ENCODE measurements at places on chromosomes 12 and 14.

DNA sequence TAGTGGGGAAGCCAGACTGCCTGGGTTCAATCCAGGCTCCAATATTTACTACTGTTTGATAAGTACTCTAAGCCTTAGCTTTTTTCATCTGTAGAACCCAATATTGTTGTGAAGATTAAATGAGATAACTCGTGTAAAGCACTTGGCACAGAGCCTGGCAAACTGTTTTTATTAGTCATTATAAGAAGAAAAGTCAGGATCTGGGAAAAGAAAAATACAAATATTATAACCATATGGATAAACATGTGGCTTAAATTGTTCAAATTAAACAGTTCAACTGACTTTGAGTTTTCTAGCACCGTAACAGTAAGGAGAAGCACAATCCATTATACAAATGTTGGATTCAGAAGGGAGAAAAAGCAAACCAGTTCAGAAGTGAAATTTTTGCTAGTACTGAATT lies 22.0 kb upstream of the CDK17 start:
- no peak for DNase-seq

DNA sequence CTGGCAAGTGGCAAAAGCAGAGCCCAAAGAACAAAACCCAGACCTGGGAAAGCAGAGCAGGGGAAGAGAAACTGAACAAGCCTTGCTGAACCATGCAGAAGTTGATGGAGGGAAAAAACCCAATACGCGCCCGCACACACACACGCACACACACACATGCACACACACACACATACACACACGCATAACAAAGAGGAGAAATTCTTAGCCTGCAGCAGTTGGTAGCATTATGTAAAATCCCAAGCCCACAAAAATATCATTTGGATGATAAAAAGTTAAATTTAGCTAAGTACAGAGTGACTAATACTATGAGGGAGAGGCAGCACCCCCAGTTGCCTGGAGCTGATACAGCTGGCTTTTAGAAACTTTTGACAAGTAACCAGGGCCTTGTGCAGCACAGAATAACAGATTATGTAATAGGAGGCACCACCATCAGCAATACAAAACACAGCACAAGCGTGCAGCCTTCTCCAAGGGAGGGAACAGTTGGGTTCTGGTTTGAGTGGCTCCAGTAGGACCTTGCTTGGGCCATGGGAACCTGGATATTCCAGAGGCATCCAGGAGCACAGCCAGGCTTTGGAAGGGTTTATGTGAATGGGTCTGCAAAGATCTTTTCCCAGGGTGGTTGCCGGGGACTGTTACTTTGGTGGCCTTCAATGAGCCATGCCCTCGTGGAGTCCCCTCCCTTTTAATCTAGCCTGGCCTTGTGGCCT lies 35.3 kb downstream of the PITPNM2 start:
- DNase-seq, result no peak

GRCh38 chr12:30988646-30989286 lies 62.2 kb downstream of the TSPAN11 start:
- DNase-seq, result no peak

GRCh38 chr14:82759656-82760055 lies 1226.0 kb upstream of the SEL1L start:
- DNase-seq, result no peak

DNA sequence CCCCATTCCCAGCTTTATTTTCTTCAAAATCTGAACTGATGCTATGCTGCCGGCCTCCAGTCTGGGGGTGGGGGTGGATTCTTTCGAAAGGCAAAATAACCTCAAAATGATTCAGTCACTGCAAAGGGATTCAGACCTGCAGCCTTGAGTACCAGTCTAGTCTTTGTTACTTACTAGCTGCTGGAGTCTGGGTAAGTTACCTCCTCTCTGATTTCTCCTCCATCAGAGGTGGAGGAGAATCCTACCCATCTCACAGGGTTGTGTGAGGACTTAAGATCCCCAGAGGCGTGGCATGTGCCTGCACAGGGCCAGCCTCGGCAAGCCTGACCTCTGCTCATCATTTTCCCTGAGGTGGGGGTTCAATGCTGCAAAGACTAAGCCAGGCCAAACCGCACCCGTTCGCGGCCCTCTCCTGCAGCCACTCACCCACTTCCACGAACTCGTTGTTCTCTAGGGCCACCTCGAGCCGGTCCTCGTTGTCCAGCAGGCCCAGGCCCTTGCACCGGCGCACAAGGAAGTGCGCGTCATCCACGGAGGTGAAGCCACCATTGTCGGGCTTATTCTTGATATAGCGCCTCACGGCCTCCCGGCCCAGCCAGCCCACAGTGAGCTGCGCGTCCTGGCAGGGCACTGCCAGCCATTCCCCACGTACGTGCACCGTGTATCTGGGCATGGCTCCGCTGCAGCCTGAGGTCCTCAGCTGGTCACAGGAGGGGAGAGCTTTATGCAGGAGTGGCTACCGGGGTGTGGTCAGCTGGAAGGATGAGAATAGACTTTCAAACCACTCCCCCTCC lies 709 bp downstream of the HAL start:
- DNase-seq, result no peak

- DNase-seq, result no peak
Measured at GRCh38 chr14:93716746-93717667, 71.3 kb downstream of the PRIMA1 start.

DNA sequence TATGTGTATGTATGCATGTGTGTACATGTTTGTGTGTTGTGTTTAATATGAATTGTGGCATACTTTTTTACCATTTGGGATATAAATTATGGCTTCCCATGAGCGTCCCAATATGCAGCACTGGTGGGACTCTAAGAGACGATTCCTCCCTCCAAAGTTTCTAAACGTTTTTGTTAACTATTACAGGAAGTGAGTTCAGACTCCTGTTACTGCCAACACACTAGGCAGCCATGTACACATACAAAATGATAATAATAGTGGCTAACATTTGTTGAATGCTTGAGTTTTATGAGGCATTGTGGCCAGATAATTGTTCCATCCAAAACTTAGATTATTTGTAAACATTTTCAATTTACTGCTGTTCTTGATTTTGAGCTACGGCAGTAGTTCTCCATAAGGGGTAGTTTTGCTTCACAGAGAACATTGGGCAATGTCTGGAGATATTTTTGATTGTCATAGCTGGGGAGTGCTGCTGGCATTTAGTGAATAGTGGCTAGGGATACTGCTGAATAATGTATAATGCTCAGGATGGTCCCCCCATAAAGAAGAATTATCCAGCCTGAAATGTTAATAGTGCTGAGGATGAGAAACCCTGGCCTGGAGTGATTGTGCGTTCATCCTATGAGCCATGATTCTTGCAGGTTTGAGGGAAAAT lies 45.1 kb downstream of the ARID2 start:
- no peak for DNase-seq

- no peak for DNase-seq
Measured at GRCh38 chr14:104680056-104680805, 9.2 kb upstream of the INF2 start.

DNA sequence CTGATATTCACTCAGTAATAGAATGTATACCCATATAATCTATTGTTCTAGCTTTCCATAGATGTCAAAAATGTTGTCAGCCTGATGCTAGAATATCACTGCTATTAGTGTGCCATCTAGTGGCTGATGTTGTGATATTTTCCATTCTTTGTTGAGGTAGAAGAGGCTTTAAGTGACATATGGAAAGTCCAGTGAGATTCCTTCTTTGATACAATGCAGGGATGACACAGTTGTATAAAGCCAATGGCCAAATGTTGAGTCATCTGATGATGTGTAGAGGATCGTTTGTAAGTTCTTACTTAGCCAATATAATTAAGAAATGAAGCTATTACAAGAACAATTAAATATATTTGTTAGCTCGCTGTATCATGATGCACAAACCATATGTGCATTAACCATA lies 58.1 kb upstream of the PCED1B start:
- no peak for DNase-seq

- DNase-seq, result no peak
Measured at GRCh38 chr12:57171668-57172067, 24.2 kb upstream of the LRP1-AS start.

- no peak for DNase-seq
Measured at GRCh38 chr12:102421802-102422583, 58.4 kb downstream of the IGF1 start.

GRCh38 chr14:22047115-22047514 lies 373.5 kb upstream of the OR4E1 start:
- DNase-seq, result peak; percentile 46

DNA sequence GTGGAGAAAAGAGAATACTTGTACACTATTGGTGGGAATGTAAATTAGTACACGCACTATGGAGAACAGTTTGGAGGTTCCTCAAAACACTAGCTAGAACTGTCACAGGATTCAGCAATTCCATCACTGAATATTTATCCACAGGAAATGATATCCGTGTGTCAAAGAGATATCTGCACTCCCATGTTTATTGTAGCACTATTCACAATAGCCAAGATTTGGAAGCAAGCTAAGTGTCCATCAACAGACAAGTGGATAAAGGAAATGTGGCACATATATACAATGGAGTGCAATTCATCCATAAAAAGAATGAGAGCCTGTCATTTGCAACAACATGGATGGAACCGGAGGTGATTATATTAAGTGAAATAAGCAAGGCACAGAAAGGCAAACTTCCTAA lies 428.5 kb downstream of the CCDC91 start:
- DNase-seq, result no peak

DNA sequence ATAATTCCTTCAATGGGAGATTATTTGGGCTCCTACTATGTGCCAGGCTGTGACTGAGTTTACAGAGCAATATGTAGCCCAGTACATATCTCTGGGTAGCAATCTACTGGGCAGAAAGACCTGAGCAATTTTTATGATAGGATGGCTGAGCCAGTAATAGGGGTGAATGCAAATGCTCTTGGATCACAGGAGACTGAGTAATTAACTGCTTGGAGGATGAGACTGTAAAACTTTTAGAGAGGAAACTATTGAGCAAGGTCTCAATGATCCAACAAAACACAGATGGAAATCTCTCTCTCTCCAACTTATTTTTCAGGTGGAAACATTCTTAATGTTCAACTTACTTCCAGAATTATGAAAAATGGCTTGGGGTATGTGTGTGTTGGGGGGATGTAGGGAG lies 402.2 kb downstream of the AEBP2 start:
- DNase-seq, result no peak

GRCh38 chr14:50320283-50320682 lies 8.2 kb downstream of the DMAC2L start:
- DNase-seq, result no peak

DNA sequence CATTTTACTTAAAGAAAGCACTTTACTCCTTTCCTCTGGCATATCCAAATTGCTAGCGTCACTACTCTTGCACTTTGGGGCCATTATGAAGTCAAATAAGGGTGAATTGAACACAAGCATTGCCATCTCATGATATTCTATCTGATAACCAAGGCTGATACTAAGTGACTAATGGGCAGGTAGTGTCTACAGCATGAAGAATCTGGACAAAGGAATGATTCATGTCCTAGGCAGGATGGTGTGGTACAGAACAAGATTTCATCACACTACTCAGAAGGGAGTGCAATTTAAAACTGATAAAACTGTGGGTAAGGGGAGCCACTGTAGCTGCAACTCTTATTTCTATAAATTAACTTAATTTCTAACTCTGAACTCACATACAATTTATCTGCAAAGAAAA lies 7.7 kb upstream of the SLC6A15 start:
- no peak for DNase-seq

GRCh38 chr12:40106202-40106533 lies 287 bp upstream of the SLC2A13 start:
- DNase-seq, result no peak

DNA sequence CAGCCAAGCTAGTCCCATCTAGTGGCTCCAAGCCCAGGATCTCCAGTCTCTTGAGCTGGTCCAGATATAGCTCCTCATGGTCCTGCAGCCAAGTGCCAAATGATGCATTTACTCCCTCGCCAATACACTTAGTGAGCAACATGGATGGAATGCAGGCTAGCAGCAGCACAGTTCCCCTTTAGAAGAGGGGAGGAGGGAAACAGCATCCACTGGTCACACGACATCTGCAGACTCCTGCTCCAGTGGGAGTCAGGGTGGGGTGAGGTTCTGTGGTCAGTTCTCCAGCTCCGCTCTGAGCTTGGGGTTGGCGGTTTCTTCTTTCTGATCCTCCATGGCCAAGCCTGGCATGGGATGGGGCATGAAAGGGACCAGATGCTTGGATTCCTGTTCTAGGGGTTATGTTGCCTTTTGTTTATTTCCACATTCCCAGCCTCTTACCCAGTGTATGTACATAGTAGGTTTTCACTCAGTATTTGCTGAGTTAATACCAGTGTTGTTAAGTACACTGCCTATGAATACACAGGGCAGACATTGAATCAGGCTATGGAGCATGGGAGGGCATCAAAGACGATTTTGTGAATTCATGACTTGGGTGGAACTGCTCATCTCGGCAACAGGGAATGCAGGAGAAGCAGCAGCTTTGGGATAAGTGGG lies 57.3 kb downstream of the GALNT16 start:
- no peak for DNase-seq

GRCh38 chr14:23469127-23469905 lies at the start of gene NGDN:
Gene NGDN, plus strand, starts transcription at chr14:23469703. Its CDS starts 13 bp downstream, at chr14:23469716.
- DNase-seq, result peak; percentile 97

Data from H9 (cell line).